ENCODE measurements at places on chromosomes 5 and 9.

DNA sequence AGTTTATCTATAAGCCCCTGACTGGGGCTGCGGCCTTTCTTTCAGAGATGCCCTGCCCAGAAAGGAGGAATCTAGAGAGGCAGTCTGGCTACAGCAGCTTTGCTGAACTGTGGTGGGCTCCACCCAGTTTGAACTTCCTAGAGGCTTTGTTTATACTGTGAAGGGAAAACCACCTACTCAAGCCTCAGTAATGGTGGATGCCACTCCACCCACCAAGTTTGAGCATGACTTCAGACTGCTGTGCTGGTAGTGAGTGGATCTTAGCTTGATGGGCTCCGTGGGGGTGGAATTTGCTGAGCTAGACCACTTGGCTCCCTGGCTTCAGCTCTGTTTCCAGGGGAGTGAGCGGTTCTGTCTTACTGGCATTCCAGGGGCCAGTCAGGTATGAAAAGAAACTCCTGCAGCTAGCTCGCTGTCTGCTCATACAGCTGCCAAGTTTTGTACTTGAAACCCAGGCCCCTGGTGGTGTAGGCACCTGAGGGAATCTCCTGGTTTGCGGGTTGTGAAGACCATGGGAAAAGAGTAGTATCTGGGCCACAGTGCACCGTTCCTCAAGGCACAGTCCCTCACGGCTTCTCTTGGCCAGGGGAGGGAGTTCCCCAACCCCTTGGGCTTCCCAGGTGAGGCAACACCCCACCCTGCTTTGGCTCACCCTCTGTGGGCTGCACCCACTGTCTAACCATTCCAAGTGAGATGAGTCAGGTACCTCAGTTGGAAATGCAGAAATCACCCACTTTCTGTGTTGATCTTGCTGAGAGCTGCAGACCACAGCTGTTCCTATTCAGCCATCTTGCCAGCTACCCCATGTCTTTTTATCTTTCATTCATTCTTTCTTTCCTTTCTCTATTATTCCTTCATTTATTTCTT lies 211.8 kb upstream of the C9orf72 start:
- peak; percentile 22 for DNase-seq

DNA sequence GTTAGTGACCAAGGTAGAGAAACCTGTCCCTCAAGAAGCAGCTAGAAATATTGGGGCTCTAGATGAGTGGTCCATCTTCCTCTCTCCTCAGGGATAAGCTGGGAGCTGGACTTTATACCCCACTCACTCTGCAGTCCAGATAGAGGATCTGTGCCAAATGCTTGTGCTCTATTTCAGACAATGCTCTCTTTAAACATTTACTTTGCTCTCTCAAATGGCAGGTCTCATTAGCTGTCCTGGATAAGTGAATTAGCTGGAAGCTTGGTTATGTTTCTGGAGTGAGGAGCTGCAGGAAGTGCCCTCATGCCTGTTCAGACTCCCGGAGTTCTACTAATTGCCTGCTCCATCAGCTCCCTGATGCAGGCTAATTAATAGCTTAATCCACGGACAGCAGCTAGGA lies 151.1 kb upstream of the CCDC152 start:
- DNase-seq, result no peak

DNA sequence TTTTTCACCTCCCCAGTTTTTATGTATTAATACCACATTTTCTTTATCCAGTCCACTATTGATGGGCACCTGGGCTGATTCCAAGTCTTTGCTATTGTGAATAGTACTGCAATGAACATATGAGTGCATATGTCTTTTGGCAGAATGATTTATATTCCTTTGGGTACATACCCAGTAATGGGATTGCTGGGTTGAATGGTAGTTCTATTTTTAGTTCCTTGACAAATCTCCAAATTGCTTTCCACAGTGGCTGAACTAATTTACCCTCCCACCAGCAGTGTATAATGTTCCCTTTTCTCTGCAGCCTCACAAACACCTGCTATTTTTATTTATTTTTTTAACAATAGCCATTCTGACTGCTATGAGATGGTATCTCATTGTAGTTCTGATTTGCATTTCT lies 340.2 kb downstream of the ADAMTS6 start:
- no peak for DNase-seq

DNA sequence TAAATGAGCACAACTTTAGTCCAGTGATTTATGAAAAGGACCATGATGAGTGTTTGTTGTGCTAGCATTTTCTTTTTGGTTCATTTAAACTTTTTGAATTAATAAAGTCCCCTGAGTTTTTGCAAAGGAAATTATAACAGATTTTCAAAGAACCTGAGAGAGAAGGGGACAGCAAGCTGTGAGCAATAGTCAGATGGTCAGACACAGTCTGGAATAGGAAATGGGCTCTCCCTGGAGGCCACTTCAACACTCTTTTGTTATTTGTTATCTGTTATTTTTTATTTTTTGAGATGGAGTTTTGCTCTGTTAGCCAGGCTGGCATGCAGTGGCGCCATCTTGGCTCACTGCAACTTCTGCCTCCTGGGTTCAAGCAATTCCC lies 171.1 kb downstream of the ARHGEF28 start:
- DNase-seq, result no peak

DNA sequence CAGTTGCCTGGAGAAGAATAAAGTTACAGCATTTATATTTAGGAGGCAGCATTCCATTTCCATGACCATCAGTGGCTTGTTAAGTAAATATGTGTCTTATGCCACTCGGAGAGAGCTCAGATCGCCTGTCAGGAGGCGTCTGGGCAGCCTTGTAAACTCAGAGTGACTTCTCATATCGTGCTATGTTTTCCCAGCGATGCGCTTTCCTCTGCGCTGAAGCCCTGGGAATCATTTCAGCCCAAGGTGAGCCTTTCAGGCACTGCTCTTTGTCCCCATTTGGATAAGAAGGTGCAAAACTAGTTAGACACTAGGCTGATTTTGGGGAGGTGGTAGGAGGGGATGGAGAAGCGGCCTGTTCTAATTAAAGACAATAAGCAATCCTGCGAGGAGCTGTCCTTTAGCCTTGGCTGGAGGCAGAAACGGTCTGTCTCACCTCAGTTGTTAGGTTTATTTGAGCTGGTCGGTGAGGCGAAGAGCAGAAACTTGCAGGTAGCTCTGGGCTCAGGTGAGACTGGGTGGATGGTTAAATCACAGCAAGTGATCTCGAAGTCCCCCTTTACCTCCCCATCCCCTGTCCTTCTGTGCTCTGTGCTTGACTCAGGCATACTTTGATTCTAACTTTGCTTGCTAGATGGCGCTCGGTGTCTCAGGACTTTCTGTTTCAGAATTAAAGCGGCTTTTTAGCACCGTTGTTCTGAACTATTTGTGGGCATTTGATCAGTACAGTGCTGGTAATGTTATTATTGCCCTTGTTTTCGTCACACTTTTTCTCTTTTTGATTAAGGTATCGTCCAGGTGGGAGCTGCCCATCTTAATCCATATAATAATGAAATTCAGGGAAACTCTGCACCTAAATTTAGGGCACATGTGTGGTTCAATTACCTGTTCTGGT lies 24.6 kb downstream of the NR2F1 start:
- no peak for DNase-seq

GRCh38 chr9:112831969-112832368 lies 58.7 kb downstream of the SLC46A2 start:
- DNase-seq, result no peak

DNA sequence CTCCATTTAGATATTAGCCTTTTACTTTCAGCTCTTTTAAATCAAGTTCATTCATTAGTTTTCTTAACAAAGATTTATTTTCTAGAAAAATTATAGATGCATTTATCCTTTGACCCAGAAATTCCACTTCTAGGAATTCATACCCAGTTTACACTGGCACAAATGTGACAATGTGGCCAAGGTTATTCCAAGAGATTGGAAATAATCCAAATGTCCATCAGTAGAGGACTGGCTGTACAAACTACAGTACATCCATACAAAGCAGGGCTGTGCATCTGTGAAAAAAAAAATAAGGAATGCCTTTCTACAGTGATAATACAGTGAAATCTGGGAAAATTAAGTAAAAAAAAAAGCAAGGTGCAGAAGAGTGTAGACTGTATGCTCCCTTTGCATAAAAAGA lies 149.2 kb downstream of the GABBR2 start:
- no peak for DNase-seq

DNA sequence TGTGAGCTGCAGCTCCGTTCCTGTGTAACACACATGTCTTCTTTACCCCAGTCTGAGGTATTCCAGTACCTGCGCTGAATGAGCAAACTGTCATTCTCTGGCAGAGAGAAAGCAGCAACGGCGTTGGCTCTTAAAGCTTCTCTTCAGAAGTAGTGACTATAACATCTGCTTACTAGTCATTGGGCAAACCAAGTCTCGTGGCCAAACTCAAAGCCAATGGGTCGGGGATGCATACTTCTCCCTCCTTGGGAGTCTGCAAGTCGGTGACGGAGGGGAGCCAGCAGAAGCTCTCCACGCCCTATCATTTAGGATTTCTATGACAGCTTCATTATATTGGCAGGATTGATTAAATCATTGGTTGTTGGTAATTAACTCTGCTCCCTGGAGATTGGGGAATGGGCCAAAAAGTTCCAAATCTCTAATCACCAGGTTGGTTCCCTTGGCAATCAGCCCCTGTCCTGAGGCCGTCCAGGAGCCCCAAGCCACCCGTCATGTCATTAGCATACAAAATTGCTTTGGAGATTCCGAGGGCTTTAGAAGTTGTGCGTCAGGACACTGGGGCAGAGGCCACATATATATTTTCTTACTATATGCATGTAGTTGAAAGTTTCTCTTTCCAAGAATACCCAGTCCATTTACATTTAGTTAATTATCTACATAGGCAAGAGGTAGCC lies 44.9 kb downstream of the ZNF354A start:
- no peak for DNase-seq

DNA sequence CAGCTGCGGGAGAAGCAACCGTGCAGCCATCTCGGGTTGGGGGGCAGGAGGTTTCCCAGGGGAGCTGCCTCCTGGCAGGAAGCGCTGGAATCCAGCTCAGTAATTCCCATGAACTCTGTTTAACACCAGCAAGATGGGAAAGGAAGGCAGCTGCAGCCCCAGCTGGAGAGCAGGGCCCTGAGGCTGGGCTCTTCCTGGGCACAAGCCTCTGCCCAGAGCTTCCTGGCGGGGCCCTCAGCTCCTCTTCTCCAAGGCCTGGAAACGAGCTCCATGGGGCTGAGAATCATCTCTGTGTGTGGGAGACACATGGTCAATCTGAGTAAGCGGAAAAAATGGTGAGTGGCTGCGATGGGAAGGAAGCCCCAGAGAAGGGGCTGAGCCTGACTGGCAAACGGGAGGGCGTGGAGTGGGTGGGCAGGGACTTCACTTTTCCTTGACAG lies 6.3 kb downstream of the MRPL36 start:
- peak; percentile 28 for DNase-seq

DNA sequence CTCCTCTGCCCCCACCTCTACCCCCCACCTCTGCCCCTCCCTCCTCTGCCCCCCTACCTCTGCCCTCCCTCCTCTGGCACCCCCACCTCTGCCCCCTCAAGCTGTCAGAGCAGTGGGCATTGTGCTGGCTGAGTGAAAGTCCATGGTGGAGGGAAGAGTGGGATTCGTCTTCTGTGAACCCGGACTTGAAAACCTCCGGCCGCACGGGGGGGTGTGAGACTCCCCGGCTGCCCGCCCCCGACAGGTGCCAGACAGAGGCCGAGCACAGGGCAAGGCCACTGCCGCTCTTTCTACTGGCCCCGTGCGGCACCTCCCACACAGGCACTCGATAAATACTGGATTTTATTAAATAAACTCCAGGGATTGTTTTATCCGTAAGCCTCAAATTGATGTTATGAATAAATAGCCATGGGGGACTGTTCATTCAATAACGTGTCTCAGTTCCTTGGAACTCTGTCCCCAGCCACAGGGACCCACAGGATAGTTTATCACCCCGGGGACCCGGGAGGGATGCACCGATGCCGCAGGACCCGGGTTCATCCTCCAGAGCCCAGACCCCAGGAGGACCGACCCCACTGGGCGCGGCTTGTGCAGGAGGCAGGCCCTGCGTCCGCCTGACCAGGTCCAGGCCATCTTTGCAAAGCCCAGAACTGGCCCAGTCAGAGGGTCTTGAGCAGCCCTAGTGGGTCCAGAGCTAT lies 2.6 kb upstream of the QRFP start:
- DNase-seq, result no peak

GRCh38 chr5:113230711-113231652 lies 203.8 kb downstream of the TSSK1B start:
- DNase-seq, result no peak

DNA sequence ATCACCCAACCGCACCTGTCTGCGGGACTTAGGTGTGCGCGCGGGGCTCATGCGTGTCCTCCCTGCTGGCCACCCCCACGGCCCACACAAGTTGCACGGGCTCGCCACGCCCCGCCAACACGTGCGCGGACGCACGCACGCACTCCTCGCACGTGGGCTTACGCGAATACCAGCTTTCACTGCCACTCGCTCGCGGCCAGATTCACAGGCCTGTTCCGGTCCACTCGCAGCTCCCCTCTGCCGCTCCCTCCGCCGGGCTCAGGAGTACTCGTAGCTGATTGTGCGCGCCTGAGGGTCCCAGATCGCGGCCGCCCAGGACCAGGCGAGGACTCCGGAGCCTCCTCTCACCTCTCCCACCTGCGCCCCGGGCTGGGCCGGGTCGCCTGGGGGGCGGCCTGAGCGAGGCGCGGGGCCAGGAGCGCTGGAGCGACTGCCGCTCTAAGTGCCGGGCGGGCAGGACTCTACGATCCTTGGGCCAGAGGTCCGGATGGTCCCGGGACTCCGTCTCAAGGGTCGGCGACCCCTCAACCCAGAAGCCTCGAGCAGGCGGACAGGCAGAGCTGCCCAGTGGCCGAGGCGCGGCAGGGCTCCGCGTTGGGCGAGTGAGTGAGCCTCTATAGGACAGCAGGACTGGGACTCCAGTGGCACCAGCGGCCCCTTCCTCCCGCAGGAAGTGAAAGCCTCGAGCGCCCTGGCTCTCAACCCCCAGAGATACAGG lies 3.4 kb downstream of the PCDHGC5 start:
- DNase-seq, result peak; percentile 46

GRCh38 chr9:100428871-100429654 lies 2.1 kb downstream of the MSANTD3 start:
- no peak for DNase-seq

- no peak for DNase-seq
Measured at GRCh38 chr5:56981548-56982315, 29.8 kb upstream of the MIER3 start.

GRCh38 chr5:181246276-181247049 lies 2.8 kb upstream of the RACK1 start:
- DNase-seq, result peak; percentile 86

DNA sequence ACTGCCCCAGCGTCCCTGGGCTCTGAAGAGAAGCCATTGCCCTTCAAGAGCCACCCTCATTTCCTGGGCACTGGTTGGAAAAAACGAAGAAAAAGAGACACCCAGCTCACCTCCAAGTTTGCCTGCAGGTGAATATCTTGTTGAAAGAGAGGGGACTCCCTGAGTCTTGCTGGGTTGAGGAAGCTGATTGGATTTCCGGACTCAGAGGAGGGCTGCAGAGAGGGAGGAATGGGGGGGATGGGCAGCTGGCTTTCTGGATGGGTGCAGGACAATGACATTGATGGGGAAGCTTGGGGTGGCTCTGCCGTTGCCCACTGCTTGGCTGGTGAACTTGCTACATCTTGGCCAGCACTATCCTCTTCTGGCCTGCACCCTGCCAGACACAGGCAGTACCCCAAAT lies 31.0 kb upstream of the IER5L start:
- DNase-seq, result no peak

- no peak for DNase-seq
Measured at GRCh38 chr5:61860978-61861377, 445.0 kb upstream of the KIF2A start.

GRCh38 chr9:99762470-99762869 lies 59.2 kb upstream of the NR4A3 start:
- no peak for DNase-seq

Measured in activated naive CD4-positive, alpha-beta T cell treated with anti-CD3 and anti-CD28 coated beads, Interleukin-2, amount 10 ng/mL, durations not matched to agents 7 days and 5 days (primary cell).